Cerebellar nuclear complex (tissue), 1 donor: ENCODE measurements at places on chromosomes 12 and 14.

GRCh38 chr12:108690191-108690518, 41.2 kb downstream of the CORO1C start:
- DNase-seq, result no peak

DNA sequence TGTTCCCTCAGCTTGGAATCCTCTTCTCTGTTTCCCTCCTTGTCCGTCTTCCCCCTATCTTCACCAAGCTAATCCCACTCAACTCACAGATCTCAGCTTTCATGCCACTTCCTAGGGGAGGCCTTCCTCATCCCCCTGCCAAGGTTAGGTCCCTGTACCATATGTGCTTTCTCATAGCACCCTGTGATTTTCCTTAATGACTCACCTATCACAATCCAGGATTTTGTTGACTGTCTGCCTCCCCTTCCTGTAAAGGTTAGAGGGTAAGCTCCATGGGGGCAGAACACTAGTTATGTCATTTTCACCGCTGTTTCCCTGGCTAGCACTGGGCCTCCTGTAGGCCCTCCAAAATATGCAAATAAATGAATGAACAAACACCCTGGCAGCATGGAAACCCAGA, 57.6 kb downstream of the CRADD start:
- no peak for DNase-seq

DNA sequence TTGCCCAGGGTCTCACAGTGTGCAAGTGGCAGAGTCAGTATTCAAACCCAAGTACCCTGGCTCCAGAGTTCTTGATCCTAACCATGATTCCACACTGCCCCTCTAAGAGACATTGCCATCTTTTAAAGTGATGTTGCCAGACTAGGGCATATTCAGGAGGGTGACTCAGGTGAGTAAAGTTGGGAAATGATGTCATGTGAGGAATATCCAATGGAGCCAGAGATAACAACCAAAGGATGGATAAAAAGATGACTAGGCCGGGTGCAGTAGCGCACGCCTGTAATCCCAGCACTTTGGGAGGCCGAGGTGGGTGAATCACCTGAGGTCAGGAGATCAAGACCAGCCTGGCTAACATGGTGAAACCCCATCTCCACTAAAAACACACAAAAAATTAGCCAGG, 85.6 kb downstream of the SMOC1 start:
- no peak for DNase-seq

- DNase-seq, result no peak
Measured at GRCh38 chr14:31657917-31658316, 96.7 kb downstream of the NUBPL start.

GRCh38 chr12:80846952-80847351, 90.8 kb downstream of the LIN7A start:
- DNase-seq, result no peak

- DNase-seq, result no peak
Measured at GRCh38 chr12:89236748-89237383, 115.4 kb downstream of the DUSP6 start.

GRCh38 chr14:64614805-64615391, 65.1 kb downstream of the PPP1R36 start:
- DNase-seq, result no peak

GRCh38 chr12:110107369-110108281, 16.5 kb upstream of the IFT81 start:
- no peak for DNase-seq

DNA sequence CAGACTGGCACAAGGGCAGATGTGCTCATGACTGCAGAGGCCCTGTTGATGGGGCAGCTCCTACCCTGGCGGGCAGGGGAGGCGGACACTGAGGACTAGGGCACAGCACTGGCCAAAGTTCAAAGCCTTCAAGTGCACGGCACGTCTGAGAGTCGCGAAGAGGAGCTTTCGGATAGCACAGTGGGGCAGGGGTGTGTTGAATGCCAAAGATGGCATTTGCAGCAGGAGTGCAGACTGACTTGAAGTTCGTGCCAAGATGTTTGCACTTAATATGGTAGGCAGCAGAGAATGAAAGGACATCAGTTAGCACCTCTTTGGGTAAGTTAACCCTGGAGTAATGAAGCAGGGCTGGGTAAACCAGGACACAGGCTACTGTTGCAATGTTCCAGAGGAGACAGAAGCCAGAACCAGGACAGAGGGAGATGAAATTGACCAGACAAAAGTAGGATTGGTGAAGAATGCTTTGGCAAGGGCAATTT, 6.7 kb upstream of the EML1 start:
- DNase-seq, result no peak

DNA sequence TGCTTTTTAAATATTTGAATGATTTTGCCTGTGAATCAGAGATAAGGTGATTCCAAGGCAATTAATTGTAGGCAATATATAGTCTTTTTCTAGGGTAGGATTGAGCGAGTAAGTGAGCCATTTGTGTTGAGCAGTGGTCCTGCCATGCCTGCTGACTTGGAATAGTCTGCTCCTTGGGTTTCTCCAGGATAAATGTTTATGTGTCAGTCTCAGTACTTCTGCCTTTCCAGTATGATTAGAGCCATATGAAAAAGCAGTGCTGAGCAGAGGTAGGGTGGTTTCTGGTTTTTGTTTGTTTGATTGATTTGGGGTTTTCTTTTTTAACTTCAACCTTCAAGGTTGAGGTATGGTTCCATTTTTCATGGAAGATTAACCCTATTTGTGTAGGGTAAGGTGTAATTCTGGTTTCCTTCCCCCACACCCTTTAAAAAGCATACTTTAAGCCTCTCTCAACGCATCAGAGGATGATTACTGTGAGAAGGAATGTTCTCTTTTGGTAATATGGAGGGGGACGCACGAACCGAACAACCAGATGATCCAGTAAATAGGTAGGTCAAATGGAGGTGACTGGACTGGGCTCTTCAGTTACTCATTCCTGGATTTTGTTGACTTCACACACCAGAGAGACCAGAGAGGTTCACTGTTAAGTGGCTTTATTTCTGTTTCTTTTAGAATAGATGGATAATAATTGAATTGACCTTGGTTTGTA, 22.7 kb downstream of the FRMD6 start:
- DNase-seq, result no peak

DNA sequence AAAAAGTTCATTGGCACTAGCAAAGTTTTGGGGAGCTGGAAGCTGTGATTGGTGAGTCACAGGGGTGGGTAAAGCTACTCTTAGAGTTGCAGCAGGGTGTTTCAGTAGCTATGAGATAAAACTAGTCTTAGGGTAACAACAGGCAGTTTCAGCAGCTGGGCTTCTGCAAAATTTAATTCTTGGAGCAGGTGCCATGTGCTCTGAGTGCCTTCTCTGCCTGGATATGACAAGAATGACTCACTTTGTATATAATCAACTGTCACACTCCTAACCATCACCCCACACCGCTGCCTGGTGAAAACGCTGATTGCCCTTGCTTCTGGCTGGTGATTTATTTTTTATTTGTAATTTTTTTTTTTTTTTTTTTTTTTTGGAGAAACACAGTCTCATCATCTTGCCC, 10.5 kb upstream of the PLBD2 start:
- DNase-seq, result no peak

DNA sequence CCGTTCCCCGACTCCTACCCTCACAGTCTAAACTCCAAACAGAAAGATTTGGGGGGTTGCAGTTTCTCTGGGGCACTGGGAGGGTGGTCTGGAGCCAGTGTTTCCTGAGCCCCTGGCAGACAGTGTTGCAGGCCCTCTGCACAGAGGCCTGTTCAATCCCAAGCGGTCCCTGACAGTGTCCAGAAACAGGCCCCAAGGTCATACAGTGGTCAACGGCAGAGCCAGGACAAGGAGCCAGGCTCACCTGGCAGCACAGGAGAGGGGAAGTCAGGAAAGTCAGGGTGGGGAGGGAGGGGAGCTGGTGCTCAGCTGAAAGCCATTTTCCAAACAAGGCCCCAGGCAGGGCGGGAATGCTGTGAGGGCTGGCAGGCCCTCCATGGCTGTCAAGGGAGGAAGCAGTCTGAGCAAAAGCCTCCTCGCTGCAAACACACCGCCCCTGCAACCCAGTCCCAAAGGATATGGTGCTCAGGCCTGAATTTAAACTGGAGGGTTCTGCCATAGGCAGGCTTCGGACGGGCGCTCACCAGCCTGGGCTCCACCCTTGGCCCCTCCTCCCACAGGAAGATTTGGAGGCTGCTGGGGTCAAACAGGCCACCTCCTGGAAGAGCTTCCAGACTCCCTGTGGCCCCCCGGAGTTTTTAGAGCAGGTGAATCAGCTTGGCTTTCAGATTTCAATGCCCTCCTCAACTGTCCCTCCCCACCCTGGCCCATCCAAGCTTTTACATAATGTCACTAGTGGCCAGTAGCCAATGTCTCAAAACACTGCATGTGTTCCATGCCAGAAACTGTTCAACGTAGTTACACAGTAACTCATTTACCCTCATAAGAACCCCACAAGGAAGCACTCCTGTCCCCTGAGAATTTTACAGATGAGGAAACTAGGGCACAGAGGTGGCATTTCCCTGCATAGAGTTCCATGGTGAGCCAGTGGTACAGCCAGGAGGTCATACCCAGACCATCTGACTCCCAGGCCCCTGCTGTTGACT, 41.5 kb downstream of the CHGA start:
- DNase-seq, result no peak

DNA sequence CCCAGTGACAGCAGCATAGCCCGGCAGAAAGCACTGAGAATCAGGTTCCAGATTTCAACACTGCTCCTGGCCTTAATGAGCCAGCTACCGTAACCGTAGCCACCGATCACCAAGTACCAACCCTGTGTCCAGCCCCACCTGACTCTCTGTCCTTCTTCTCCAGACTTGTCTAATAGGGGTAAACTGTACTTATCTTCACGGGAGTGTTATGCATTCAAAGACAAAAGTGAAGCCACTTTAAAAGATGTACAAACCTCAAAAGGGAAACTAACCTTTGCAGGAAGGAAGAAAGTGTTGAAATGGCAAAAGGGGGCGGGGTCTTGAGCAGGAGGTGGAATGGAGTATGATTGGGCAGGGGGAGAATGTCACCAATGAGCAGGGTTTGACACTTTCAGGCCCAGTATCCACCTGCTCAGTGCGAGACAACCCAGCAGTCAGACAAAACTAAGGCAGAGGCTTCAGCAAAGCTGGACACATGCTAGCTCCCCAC, 226.1 kb downstream of the CHST11 start:
- DNase-seq, result no peak

DNA sequence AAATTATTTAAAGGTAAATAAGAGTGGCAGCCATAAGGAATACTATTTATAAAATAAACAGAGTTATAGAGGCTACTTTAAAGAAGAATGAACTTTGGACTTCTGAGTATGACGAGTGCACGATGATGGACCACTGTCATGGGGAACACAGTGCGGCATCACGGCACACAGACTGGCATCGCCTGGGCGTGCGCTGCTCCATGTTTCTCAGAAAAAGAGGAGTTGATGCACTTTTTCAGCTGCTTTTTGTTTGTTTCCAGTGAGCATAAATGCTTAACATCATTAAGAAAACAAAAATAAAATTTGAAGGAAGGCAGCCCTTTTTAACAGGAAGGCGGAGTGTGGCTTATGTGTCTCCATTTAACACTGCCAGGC, 23.3 kb upstream of the EAPP start:
- no peak for DNase-seq

DNA sequence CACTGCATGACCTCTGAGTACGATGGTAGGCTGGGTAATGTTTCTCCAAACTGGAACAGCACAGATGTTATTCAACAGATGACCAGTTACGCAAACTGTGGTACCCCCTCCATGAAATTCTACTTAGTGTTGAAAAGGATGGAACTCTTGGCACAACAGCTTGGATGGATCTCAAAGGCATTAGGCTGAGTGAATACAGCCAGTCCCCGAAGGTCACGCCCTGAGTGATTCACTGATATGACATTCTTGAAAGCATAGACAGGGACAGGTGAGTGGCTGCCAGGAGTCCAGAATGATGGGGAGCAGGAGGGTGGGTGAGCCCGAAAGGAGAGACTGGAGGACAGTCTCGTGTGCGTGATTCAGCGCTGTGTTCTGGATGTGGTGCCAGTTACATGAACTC, 187.5 kb upstream of the TMEM132C start:
- no peak for DNase-seq

DNA sequence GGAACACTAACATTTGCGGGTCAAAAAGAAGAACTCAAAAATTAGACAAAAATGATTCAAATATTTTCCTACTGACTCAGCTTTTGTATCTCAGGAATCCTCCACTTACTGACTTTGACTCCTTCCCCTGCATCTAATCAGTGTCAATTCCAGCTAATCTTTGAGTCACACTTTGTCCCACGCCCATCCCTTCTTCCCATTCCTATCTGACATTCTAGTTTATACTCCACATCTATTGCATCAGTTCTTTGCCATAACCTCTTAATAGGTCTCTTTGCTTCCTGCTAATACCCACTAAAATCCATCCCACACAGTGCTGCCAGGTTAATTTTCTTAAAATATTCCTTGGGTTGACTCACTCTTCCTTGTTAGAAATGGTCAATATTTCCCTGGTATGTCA, 19.1 kb downstream of the BBS10 start:
- no peak for DNase-seq

GRCh38 chr12:38785381-38785780, 120.0 kb downstream of the CPNE8 start:
- DNase-seq, result no peak

DNA sequence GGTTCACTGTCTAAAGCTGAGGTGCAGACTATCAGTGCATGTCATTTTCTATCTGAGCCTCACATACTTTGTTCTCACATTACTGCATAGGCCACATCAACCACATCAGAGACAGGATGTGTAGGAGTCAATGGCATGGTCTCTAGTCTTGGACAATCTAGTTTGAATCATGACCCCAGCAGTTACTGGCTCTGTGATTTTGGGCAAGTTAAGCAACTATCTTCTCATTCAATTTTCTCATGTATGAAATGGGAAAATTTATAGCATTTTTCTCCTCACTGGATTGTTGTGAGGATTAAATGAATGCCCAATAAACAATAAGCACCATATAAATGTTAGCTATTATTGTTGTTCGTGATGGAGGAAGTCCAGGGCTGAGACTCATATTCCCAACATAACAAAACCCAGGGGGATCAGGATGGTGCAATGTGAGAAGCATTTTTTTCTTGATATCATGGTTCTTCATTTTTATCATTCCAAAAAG, 432.6 kb downstream of the LRIG3 start:
- no peak for DNase-seq

DNA sequence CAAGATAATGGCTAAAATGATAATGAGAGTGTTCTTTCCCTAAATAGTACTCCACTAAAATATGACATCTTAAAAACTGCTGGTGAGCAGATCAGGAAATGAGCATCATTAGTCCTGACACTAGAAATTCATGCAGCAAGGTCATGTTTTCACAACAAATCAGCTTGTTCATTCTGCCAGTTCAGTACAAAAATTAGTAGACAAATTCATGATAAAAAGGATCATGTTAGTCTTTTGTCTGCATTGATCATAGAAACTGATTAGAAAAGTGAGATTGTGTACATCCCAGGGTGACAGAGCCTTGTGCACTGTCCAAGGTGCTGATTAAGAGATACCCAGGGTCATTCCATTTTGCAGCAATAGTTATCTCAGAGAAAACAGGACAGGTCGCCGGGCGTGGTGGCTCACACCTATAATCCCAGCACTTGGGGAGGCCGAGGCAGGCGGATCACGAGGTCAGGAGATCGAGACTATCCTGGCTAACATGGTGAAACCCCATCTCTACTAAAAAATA, 163.6 kb downstream of the RIMBP2 start:
- DNase-seq, result no peak

- no peak for DNase-seq
Measured at GRCh38 chr14:97113339-97113738, 316.2 kb downstream of the VRK1 start.

GRCh38 chr12:50482571-50482970, 22.2 kb upstream of the DIP2B start:
- no peak for DNase-seq
